Astrocyte (in vitro differentiated cells and primary cell): ENCODE measurements at places on chromosomes 11 and 22. TPM values are rescaled to one million over a fixed set of nuclear protein-coding genes. Genes with fewer than 3 reads are reported as not detected.

DNA sequence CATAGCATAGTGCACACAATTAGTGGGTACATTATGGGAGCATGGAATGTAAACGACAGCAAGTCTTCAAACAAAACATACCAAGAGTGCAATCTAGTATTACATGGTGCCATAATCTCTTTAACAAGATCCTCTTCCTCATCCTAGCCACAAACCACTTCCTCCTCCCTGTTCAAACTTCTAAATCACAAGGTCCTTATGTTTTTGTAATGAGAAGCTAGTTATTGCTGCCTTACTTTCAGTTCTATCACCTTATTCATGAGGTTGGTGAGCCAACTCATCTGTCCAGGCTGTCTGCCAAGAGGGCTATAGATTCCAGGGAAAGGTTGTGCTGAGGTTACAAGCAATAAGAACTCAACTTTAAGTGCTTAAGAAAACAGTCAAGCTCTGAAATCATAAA lies 195.4 kb upstream of the ARHGAP20 start:
- peaks cover 22% of the 10 kb centered on the region for H3K4me1 ChIP-seq
- peak overlapping the region; percentile 82 for H3K27ac ChIP-seq

- H3K27me3 ChIP-seq, result no peaks in the 10 kb centered on the region
- H3K4me1 ChIP-seq, result no peaks in the 10 kb centered on the region
- no peak overlapping the region for H3K27ac ChIP-seq
- H3K4me3 ChIP-seq, result no peak overlapping the region
- DNase-seq, result no peak
Measured at GRCh38 chr11:104546501-104546900, 351.8 kb downstream of the CASP12 start.

GRCh38 chr11:19327280-19327679 lies 86.5 kb upstream of the E2F8 start:
- no peaks in the 10 kb centered on the region for H3K4me1 ChIP-seq
- no peak for DNase-seq
- H3K4me3 ChIP-seq, result no peak overlapping the region
- no peaks in the 10 kb centered on the region for H3K36me3 ChIP-seq
- peaks cover 40% of the 10 kb centered on the region for H3K27me3 ChIP-seq

DNA sequence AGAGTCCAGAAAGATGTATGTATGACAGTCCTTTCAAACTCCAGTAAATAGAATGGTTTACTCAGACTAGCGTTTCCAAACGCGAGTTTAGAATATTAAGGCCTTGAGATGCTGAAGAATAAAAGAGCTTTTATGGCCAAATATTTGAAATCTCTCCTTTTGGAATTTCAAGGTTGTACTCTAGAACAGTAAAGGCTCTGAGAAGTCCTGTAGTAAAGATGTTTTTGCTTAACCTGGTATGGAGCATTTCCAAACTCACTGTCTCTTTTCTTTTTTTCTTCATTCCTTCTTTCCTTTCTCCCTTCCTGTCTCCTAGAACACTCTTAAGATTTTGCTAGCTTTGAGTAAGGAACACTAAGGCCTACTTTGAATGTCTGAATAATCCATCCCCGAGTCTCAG lies 91.4 kb upstream of the RAG2 start:
- H3K4me1 ChIP-seq, result no peaks in the 10 kb centered on the region
- H3K4me3 ChIP-seq, result no peak overlapping the region
- no peaks in the 10 kb centered on the region for H3K27me3 ChIP-seq

GRCh38 chr11:3080733-3081385 lies 23.6 kb upstream of the CARS1 start:
- H3K4me3 ChIP-seq, result no peak overlapping the region
- no peak for DNase-seq
- H3K27ac ChIP-seq, result no peak overlapping the region

DNA sequence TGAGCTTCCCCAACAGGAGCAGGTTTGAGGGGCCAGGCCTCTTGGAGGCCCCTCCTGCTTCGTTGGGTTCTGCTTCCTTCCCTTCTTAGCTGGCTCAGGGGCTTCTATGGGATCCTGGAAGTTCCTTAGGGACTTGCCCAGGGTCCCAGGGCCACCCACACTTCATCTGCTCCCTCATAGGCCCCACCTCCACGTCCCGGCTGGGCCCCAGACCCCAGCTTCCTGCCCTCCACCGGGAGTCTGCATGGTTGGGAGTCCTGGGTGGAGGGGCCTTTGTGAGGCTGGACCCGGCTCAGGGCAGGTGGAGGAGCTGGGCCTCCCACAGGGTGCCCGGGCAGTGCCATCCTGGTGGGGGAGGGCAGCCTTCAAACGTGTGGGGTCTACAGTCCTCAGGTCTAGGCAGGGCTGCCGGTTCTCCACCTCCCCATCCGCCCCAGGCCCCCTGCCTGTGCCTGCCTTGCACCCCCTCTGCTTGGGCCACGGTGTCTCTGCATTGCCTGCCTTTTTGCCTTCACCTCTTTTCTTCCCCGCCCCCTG lies 11.6 kb downstream of the OTUB1 start:
- no peaks in the 10 kb centered on the region for H3K27me3 ChIP-seq
- H3K36me3 ChIP-seq, result peaks cover 4% of the 10 kb centered on the region
- no peak for DNase-seq

- peak overlapping the region; percentile 58 for H3K27ac ChIP-seq
- H3K4me1 ChIP-seq, result peaks cover 12% of the 10 kb centered on the region
- H3K36me3 ChIP-seq, result no peaks in the 10 kb centered on the region
- H3K4me3 ChIP-seq, result no peak overlapping the region
- peak; percentile 58 for DNase-seq
Measured at GRCh38 chr11:69588270-69588669, 52.7 kb upstream of the CCND1 start.

GRCh38 chr11:106082096-106082495 lies 4.6 kb downstream of the AASDHPPT start:
- H3K36me3 ChIP-seq, result peaks cover 24% of the 10 kb centered on the region
- peaks cover 13% of the 10 kb centered on the region for H3K4me1 ChIP-seq
- DNase-seq, result no peak
- no peak overlapping the region for H3K4me3 ChIP-seq
- H3K27me3 ChIP-seq, result no peaks in the 10 kb centered on the region

GRCh38 chr11:98616098-98616655 lies 404.6 kb upstream of the CNTN5 start:
- no peaks in the 10 kb centered on the region for H3K4me1 ChIP-seq
- H3K27me3 ChIP-seq, result no peaks in the 10 kb centered on the region
- no peak overlapping the region for H3K4me3 ChIP-seq

DNA sequence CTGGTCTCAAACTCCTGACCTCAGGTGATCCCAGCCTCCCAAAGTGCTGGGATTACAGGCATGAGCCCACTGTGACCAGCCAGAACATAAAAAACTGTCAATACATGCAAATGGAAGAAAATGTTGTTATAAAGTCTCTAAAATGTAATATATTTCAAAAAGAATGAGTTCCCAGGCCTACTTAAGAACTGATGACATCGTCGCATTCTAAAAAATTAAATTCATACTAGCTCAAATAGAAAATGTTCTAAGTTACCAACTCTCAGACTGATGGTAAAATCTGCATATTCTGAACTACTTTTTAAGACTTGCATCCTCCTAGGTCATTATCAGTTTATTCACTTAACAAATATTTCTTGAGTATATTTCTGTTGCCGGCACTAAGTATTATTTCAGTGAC lies 163.3 kb downstream of the CADM1 start:
- H3K4me3 ChIP-seq, result no peak overlapping the region
- no peaks in the 10 kb centered on the region for H3K36me3 ChIP-seq
- no peaks in the 10 kb centered on the region for H3K4me1 ChIP-seq
- DNase-seq, result no peak
- H3K27me3 ChIP-seq, result no peaks in the 10 kb centered on the region

DNA sequence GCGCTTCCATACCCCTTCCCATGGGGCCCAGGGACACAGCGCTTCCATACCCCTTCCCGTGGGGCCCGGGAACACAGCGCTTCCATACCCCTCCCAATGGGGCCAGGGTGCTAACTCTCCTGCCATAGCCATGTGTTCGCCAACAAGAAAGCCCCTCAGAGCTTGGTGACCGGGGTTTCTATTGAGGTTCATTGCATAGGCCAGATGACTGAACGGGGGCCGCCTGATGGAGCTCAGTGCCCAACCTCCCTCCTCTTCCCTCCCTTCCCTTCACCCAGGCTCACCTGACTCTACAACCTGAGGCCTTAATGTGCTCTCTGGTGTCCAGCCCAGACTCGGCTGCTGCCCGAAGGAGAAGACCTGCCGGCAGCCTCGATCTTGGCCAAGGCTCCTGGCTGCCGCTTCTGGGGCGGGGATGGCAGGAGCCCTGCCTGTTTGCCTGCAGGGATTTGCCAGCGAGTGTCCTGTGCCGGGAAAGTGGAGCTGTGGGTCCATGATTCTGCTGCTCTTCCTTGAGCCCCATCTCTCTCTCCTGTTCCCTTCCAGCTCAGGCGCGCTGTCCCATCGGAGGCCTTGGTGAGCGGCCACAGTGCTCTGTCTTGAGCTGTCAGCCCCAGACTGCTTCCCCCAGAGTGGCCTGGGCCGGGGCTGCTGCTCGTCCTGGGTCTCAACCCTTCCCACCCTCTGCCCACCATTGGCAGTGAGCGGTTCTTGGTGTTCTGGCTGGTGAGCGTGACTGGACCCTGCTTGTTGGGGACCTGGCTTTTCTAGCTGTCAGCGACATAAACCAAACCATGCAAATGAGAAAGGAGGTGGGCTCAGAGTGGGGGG lies 267.0 kb downstream of the TBC1D22A start:
- DNase-seq, result no peak
- no peak overlapping the region for H3K4me3 ChIP-seq
- no peaks in the 10 kb centered on the region for H3K36me3 ChIP-seq
- H3K27ac ChIP-seq, result no peak overlapping the region
- H3K27me3 ChIP-seq, result no peaks in the 10 kb centered on the region

GRCh38 chr11:89498845-89499448 lies 7.8 kb upstream of the NOX4 start:
- DNase-seq, result no peak
- no peak overlapping the region for H3K27ac ChIP-seq
- peaks cover 18% of the 10 kb centered on the region for H3K4me1 ChIP-seq
- H3K27me3 ChIP-seq, result no peaks in the 10 kb centered on the region

DNA sequence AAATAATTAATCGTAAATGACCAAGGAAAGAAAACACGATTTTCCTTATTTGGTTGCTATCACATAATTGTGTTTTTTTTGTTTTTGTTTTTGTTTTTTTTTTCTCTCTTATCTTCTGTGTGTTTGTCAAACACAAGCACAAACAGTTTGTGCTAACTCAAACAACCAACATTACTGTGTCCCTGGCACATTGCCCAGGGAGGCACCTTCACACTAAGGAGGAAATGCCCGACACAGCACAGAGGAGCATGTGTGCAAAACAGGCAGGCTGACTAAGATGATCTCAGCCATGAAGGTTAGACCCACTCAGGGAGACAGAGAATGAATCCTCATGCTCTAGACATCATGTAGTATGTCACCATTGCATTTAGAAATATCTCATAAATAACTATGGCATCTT lies 130.1 kb downstream of the SOX6 start:
- no peaks in the 10 kb centered on the region for H3K27me3 ChIP-seq
- no peak overlapping the region for H3K27ac ChIP-seq
- peak; percentile 2 for DNase-seq
- H3K4me3 ChIP-seq, result no peak overlapping the region
- H3K36me3 ChIP-seq, result no peaks in the 10 kb centered on the region

GRCh38 chr11:36048496-36049247 lies 104.8 kb downstream of the LDLRAD3 start:
- H3K27me3 ChIP-seq, result no peaks in the 10 kb centered on the region
- no peaks in the 10 kb centered on the region for H3K4me1 ChIP-seq
- DNase-seq, result peak; percentile 45
- H3K27ac ChIP-seq, result no peak overlapping the region

DNA sequence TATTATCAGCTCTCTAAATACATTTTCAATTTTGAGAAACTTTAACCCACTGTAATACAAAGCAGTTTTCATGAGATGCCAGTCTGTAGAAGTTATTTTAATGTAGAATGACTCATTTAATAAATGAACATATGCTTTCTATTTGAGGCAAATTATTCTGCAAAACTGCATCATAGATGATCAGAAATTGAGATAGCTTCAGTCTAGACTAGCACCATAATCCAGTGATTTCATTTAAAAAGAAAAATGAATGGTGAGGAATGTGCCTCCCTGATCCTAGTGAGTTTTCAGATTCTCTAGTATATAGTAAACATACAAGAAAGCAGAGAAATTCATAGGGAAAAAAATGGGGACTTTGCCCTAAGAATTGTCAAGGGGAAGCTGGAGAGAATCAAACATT lies 66.1 kb downstream of the OR5AK2 start:
- no peaks in the 10 kb centered on the region for H3K27me3 ChIP-seq
- H3K4me3 ChIP-seq, result no peak overlapping the region
- H3K4me1 ChIP-seq, result no peaks in the 10 kb centered on the region
- no peak overlapping the region for H3K27ac ChIP-seq
- no peaks in the 10 kb centered on the region for H3K36me3 ChIP-seq

GRCh38 chr11:14934641-14935351 lies 37.4 kb downstream of the CALCA start:
- no peak overlapping the region for H3K4me3 ChIP-seq
- DNase-seq, result no peak
- H3K27ac ChIP-seq, result no peak overlapping the region
- H3K4me1 ChIP-seq, result no peaks in the 10 kb centered on the region
- H3K36me3 ChIP-seq, result no peaks in the 10 kb centered on the region

DNA sequence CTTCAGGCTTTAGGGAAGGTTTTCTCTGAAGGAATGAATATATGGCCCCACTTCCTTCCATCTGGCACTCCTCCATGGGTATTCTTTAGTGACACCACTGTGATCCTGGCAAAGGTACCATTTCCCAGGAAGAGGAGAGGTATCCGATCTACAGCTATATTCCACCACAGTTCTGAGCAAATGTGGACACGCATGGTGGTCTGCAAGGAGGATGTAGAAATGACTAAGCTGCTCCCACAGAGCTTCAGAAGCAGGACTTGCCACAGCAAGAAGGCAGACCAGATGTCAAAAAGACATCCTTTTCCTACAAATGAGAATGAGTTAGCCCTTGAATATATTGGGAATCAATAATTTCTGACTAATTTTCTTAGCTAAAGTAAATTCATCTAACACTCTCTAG lies 45.5 kb downstream of the ARFGAP2 start:
- no peak for DNase-seq
- H3K4me1 ChIP-seq, result no peaks in the 10 kb centered on the region
- H3K36me3 ChIP-seq, result no peaks in the 10 kb centered on the region
- no peak overlapping the region for H3K4me3 ChIP-seq

Gene CREB3L1
- total RNA-seq, result 324 and 399 TPM in 2 replicates

Gene CARD18
- total RNA-seq, result not detected in 2 replicates

Gene PVALB
- total RNA-seq, result not detected in 2 replicates

Gene TYR
- total RNA-seq, result not detected in 2 replicates

Gene KRTAP5-9
- total RNA-seq, result 0.43 TPM in 1 of 2 replicates, not detected in the other

Gene CECR2
- total RNA-seq, result 12.6 and 15.7 TPM in 2 replicates

Gene OR6T1
- total RNA-seq, result not detected in 2 replicates

Gene OR51I1
- total RNA-seq, result not detected in 2 replicates

Gene PRG3
- total RNA-seq, result not detected in 2 replicates

Gene HEPHL1
- not detected in 2 replicates for total RNA-seq
